Cardiac muscle cell (in vitro differentiated cells and primary cell): ENCODE measurements at places on chromosomes 1 and 21. TPM values are rescaled to one million over a fixed set of nuclear protein-coding genes. Genes with fewer than 3 reads are reported as not detected.

OR2L8 gene
- polyA plus RNA-seq: not detected in 2 replicates

IL22RA1 gene
- polyA plus RNA-seq: not detected in 2 replicates

GRCh38 chr1:7199077-7199779 is 414.0 kb downstream of the CAMTA1 start:
- peaks cover 25% of the 10 kb centered on the region for H3K27me3 ChIP-seq
- no peaks in the 10 kb centered on the region for H3K36me3 ChIP-seq
- no peak overlapping the region for H3K27ac ChIP-seq
- no peak for DNase-seq
- no peak overlapping the region for H3K4me3 ChIP-seq
- H3K4me1 ChIP-seq: no peaks in the 10 kb centered on the region

CAMSAP2 gene
- 12.6 and 13.6 TPM in 2 replicates for polyA plus RNA-seq

SPATA1 gene
- polyA plus RNA-seq: 0.88 and 5.4 TPM in 2 replicates

DNA sequence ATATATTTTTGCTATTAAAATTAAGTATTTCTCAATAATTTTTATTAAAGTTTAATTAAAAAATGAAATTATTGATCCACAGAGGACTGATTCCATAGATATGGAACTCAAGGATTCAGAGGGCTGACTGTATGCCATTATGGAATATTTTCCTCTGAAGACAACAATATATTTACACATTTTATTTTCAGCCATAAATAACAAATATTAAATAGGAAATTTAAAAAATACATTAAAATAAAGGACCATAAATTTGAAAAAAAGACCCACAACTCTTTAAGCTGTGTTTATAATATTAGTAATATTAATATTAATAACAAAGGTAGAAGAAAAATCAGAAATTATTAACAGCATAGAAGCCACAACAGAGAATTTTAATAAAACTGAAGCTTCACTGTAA is 18.2 kb downstream of the RGS13 start:
- DNase-seq: no peak
- no peaks in the 10 kb centered on the region for H3K36me3 ChIP-seq
- no peak overlapping the region for H3K4me3 ChIP-seq
- no peaks in the 10 kb centered on the region for H3K4me1 ChIP-seq
- no peaks in the 10 kb centered on the region for H3K27me3 ChIP-seq

- peaks cover 5% of the 10 kb centered on the region for H3K4me1 ChIP-seq
- no peaks in the 10 kb centered on the region for H3K36me3 ChIP-seq
- no peak overlapping the region for H3K27ac ChIP-seq
- no peaks in the 10 kb centered on the region for H3K27me3 ChIP-seq
- H3K4me3 ChIP-seq: no peak overlapping the region
These were observed 103.5 kb downstream of the NPHP4 start for GRCh38 chr1:5888606-5889211.

DNA sequence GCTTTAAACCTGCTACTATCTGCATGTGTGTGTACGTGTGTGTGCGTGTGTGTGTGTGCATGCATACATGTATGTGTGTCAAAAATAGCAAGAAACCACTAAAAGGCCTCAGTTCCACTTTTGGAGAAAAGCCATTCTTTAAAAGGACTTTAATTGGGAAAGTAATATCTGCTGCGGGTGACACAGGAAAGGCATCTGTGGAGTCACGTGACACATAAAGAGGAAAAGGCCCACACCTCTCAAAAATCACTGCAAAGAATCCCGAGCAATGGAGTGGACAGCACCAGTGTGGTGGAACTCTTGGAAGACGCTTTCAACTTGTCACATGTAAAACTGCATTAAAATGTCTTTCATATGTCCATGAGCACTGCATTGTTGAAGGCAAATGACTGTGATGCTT is 63.6 kb downstream of the DSCAM start:
- DNase-seq: no peak
- no peaks in the 10 kb centered on the region for H3K27me3 ChIP-seq
- H3K4me3 ChIP-seq: no peak overlapping the region
- peaks cover 4% of the 10 kb centered on the region for H3K4me1 ChIP-seq
- no peaks in the 10 kb centered on the region for H3K36me3 ChIP-seq
- no peak overlapping the region for H3K27ac ChIP-seq

ATPAF1 gene
- polyA plus RNA-seq: 110 and 120 TPM in 2 replicates

GRCh38 chr1:71695821-71696220 is 586.5 kb downstream of the NEGR1 start:
- no peak for DNase-seq
- H3K4me3 ChIP-seq: no peak overlapping the region
- H3K27me3 ChIP-seq: no peaks in the 10 kb centered on the region
- no peak overlapping the region for H3K27ac ChIP-seq
- no peaks in the 10 kb centered on the region for H3K36me3 ChIP-seq

DNA sequence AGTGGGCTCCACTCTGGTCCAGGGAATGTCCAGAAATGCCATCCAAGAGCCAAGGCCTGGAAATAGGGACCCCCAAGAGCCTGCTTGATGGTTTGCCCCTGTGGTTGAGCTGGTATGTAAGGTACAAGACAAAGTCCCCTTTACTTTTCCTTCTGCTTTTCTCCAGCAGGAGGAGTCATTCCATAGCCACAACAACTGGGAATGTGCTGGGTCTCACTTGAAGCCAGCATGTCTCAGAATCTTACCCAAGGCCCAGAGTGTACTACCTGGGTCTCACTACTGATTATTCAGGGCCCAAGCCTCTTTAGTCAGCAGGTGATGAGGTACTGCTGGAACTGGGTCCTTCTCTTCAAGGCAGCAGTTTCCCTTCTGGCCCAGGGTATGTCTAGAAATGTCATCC is 62.1 kb upstream of the CD55 start:
- H3K4me1 ChIP-seq: no peaks in the 10 kb centered on the region
- H3K4me3 ChIP-seq: no peak overlapping the region
- H3K27ac ChIP-seq: no peak overlapping the region
- no peaks in the 10 kb centered on the region for H3K36me3 ChIP-seq

DNA sequence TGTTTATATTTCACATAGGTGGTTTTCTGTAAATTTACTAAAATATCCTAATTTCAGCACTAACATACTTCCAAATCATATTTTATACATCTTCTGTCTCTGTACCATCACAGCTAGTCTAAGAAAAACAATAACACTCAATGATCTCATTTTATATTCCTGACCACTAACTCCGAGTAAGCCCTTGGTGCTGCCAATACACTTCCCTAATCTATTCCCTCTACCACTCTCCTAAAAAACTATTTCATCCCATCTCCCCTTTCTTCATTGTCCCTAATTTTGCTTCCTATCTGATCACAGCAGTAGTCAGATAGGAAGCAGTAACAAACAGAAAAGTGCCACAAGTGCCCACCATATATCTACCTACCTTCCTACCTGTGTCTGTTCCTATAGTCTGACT is 36.2 kb downstream of the ASH1L start:
- H3K27me3 ChIP-seq: no peaks in the 10 kb centered on the region
- no peak overlapping the region for H3K4me3 ChIP-seq
- no peaks in the 10 kb centered on the region for H3K36me3 ChIP-seq

GRCh38 chr1:183675381-183675780 is 22.3 kb upstream of the APOBEC4 start:
- peaks cover 38% of the 10 kb centered on the region for H3K4me1 ChIP-seq
- H3K4me3 ChIP-seq: no peak overlapping the region
- H3K27me3 ChIP-seq: no peaks in the 10 kb centered on the region
- no peak for DNase-seq

GRCh38 chr1:235709018-235709417 is 59.4 kb upstream of the GNG4 start:
- no peaks in the 10 kb centered on the region for H3K27me3 ChIP-seq
- H3K27ac ChIP-seq: no peak overlapping the region
- H3K4me3 ChIP-seq: no peak overlapping the region

ATP5PO gene
- 808 and 1,053 TPM in 2 replicates for polyA plus RNA-seq

TRIM17 gene
- polyA plus RNA-seq: 11.8 and 15.0 TPM in 2 replicates
